ENCODE measurements at places on chromosomes 3 and 15.

- DNase-seq: no peak
Measured at GRCh38 chr3:152232001-152232400, 36.7 kb upstream of the MBNL1 start.

DNA sequence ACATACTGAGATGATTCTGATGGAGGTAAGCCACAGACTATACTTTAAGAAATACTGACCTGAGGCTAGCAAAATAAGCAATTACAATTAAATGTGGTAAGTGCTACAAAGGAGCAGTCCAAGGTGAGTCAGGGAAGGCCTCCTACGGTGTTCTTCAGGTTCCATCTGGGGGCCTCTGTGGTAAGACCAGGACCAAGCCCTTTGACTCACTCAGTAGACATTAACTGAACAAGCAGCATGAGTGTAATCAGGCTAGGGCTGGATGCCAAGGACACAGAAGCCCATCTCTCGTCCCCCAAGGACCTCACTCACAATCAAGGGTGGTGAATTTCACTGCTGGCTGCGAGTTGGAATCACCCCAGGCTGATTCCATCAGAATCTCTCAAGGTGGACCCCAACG lies 37.3 kb downstream of the DZIP1L start:
- no peak for DNase-seq

GRCh38 chr3:40532252-40532651 lies 7.5 kb downstream of the ZNF621 start:
- no peak for DNase-seq

GRCh38 chr3:99693636-99694035 lies 55.2 kb downstream of the COL8A1 start:
- no peak for DNase-seq

All from brain (organoid and tissue), 16 donors.